Chondrocyte (in vitro differentiated cells): ENCODE measurements at places on chromosomes 1 and 21. TPM values are rescaled to one million over a fixed set of nuclear protein-coding genes. Genes with fewer than 3 reads are reported as not detected.

DNA sequence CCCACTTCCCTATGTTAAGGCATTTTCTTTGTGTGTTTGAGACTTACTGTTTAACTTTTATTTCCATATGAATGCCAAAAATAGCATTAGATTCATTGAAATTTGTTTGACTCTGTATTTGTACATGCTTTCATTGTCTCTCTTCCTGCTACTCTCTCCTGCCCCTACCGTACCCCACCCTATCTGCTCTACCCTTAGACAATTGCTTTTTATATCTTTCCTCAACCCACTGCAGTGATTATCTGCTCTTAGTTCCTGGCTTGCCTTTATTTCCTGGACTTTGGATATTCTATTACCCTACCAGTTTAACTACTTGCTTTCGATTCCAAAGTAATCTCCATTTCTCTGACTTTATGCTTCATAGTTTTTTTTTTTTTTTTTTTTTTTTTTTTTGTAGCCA is 10.5 kb downstream of the RAVER2 start:
- no peak for DNase-seq

GRCh38 chr1:156511644-156512043 is 11.1 kb upstream of the MEF2D start:
- DNase-seq, result peak; percentile 4

DNA sequence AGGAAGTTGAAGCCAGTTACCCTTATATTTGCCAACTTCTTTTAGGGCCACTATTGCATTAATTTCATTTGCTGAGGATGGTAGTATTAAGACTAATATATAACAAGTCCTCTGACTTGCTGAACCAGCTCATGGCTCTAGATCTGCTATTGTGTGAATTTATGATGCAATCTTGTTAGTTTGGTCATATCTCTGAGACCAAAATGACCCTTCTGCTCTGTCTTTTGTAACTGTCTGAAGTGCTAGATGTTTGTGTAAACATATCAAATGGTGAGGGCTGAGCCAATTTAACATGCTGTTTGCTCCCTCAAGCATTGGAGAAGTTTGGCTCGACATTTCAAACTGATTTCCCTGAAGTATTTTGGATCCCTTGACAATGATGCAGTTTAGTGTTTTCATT is 106.9 kb upstream of the PTGFR start:
- no peak for DNase-seq

GRCh38 chr1:58047265-58047858 is 499.2 kb downstream of the OMA1 start:
- DNase-seq, result no peak

DNA sequence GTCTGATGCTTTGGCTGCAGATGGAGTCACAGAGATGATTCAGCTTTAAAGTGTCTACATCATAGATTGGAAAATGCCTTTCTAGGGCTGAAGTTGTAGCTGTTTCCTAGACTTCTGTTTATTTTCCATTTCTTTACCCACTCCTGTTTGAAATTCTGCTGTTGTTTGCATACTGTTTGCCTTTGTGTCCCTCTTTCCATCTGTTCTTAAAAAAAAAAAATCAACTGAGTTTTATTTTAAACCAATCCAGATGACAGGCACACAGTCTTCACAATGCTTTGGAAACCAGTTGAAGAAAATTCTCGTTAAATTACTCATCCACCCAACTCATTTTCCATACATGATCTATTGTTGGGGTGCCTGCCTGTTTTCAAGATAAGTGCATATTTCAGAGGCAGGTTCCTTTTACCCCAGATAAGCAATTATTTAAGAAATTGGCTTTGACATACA is 245.9 kb downstream of the DISC1 start:
- no peak for DNase-seq

DNA sequence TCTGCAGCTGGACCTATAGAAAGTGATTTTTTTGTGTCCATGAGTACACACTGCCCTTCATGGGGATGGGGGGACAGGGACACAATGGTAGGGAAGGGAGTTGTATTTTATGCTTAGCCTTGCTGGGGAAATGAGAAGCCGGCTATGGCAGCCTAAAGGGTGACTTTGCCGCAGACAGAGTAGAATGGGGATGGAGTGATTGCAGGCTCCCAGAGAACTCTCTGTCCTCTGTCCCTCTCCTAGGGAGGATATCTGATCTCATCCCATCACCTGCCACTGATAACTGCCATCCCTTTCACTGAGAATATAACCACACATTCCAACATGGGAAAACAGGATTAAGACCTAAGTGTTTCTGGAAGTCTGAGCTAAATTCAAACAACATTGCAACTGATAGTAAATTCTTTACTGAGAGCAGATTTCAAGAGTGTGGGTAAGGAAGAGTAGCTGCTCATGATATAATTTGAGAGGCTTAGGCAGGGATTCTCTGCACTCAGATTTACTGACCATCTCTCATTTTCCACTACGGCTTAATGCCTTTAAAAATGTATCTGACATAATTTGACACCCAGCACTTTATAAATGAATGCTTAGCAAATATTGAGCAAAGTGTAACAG is 13.9 kb downstream of the SH2D1B start:
- no peak for DNase-seq

DNA sequence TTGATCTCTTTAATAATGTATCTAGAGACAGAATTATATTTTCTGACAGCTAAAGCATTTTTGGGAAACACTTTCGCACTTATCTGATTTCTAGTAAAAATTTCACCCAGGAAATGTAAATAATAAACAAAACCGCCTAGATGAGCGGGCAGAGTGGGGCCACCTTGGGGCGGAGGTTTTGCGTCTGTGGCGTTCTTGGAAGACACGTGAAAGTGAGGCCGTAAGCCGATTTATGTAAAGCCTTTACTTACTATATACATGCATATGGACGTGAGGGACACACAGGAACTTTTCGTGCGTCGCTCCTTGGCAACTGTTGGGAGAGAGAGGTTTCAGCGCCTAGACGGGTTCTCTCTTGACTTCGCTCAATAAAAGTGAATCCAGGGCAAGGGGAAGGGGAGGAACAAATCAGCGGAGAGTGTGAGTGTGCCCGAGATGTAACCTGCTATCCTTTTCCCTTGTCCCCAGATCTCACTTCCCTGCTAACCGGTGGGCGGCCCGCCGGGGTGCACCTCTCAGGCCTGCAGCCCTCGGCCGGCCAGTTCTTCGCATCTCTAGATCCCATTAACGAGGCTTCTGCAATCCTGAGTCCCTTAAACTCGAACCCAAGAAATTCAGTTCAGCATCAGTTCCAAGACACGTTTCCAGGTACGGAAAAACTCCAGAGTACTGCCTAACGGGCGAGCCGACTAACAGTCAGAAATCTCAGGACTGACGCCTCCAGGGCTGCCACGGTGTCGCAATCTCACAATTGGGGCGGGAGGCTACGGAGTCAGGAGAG is 1.7 kb downstream of the HLX start:
- DNase-seq, result no peak

DNA sequence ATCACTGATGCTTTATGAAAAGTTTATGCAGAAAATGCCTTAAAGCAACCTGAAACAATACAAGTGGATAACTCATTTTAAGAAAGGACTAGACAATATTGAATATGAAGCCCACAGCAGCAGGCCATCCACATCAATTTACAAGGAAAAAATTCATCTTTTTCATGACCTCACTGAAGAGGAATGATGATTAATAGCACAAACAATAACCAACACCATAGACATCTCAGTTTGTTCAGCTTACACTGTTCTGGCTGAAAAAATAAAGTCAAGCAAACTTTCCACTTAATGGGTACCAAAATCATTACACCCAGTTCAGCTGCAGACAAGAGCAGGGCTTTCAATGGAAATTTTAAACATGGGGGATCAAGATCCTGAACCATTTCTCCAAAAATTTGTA is 380.6 kb upstream of the NEGR1 start:
- no peak for DNase-seq

- DNase-seq, result no peak
Observed at GRCh38 chr1:67850611-67851075, 17.4 kb upstream of the GNG12 start.

DNA sequence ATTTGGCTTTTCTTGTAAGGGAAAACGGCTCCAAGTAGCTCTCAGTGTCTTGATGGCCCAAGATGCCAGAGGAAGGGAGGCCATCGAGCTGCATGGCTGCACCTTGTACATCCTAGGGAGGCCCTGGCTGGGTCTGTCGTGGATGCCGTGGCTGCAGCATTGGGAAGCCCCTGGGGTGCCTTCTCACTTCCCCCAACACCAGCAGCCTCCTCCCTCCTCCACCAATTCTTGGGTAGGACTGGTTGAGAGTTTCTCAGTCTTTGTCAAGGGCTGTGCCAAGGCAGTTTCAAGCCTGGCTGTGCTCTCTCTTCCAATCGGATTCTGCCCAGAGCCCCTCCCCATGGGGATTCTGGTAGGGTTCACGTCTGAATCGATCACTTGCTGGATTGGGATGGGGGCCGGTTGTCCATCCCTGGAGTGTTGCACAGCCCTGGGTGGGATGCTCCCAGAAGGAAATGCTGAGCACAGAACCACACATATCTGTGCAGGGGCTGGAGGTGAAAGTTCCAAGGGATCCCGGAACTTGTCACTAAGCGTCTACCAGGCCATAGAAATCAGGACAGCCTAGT is 14.0 kb upstream of the SPSB1 start:
- no peak for DNase-seq

GRCh38 chr1:221712776-221713431 is 29.0 kb downstream of the DUSP10 start:
- no peak for DNase-seq

- DNase-seq, result no peak
Observed at GRCh38 chr1:111541721-111542120, 38.3 kb upstream of the ADORA3 start.

DNA sequence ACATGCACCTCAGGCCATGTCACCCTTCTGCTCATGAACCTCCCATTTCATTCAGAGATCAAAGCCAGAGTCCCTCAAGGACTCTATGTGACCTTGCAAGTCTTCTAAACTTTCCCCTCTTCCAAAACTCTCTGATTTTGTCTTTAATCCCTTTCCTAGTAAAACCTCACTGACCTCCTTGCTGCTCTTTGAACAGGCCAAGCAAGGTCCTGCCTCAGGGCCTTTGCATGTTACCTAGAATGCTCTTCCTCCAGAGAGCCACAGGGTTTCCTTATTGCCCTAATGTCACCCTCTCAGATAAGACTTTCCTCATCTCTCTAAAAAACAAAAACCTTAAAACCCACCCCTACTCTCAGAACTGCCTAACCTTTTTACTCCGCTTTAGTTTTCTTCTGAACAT is 26.6 kb downstream of the IL23R start:
- no peak for DNase-seq

- no peak for DNase-seq
Observed at GRCh38 chr1:194252199-194252598, 1065.8 kb upstream of the B3GALT2 start.

- DNase-seq, result no peak
Observed at GRCh38 chr1:97654876-97655585, 265.8 kb downstream of the DPYD start.

GRCh38 chr1:157618190-157618589 is 20.3 kb upstream of the FCRL4 start:
- DNase-seq, result no peak

GRCh38 chr1:15680561-15681348 is 3.4 kb upstream of the PLEKHM2 start:
- no peak for DNase-seq

- DNase-seq, result no peak
Observed at GRCh38 chr1:205344066-205344928, 12.4 kb downstream of the KLHDC8A start.

DNA sequence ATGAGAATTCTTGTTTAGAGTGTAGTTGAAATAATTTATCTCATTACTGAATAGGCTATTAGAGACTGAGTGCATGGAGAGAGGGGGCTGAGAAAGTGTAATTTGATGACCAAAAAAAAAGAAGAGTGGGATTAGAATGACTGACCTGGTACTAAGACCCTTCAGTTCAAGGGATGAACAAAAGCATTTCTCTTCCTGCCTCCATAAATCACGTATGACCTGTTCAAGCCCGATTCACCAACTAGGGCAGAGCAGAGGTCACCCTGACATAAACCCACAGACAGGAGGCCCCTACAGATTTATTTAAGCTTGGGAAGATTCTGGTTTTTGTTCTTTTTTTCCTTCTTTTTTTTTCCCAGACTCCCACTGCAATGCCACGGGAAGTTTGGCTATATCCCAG is 123.7 kb upstream of the COP1 start:
- no peak for DNase-seq

- DNase-seq, result no peak
Observed at GRCh38 chr1:196148367-196148970, 459.8 kb downstream of the KCNT2 start.

DNA sequence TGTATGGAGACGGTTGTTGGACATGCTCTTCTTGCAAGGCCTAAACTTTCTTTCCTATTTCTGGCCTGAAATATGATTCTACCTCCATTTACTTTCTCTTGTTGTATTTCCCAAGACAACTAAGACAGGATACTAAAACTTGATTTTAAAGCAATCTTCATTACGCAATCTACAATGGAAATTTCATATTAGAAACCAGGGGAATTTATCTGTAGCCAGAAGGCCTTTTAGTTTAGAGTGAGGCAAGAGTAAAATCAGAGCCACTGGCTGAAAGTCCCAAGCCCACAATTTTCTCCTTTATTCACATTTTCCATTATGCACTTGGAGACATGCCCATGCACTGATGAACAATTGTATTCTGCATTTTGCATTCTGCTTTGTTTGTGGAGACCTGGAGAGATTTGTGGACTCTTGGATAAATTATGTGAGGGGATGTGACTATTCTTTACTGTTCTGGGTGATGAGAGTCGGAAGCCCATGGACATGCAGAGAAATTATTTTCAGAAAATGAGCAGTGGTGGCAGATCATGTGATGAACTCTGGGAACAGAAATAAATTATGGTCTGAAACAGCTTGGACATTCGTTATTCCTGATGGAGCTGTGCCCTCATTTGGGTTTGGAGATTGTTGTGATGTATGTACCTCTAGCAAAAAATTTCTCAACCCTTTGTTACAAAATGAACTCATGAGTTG is 336.8 kb downstream of the SEC16B start:
- DNase-seq, result no peak

DNA sequence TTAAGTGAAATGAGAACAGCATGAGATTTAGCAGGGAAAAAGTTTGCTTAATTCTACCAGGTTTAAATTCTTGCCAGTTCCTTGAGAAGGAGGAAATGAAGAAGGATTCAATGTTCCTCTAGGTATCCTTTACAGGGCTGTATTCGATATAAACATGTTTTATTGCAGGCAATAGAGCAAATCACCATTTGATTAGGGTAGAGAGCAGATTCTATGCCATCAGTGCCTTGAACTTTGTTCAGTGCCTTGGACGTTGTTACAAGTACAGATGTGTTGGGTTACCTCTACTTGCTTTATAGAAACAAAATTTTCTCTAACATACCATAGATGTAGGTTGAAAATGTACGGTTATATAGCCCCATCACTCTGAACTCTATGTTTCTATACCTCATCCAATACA is 18.2 kb upstream of the CLDN8 start:
- DNase-seq, result no peak

LCE1D gene
- total RNA-seq, result not detected in 3 replicates

TTC39A gene
- 1.4 to 4.0 TPM (median 2.3 TPM) in 3 replicates for total RNA-seq

LRRC39 gene
- 1.00 to 1.3 TPM in 2 of 3 replicates, not detected in the other for total RNA-seq

TRIM58 gene
- total RNA-seq, result 0.41 to 1.7 TPM (median 0.70 TPM) in 3 replicates

GPR37L1 gene
- not detected in 3 replicates for total RNA-seq

ZNF695 gene
- total RNA-seq, result 1.4 to 1.9 TPM (median 1.7 TPM) in 3 replicates

FAM72C gene
- 0.31 to 0.97 TPM in 2 of 3 replicates, not detected in the other for total RNA-seq

LORICRIN gene
- not detected in 3 replicates for total RNA-seq

RGS13 gene
- not detected in 3 replicates for total RNA-seq

ANXA9 gene
- 0.54 TPM in 1 of 3 replicates, not detected in the others for total RNA-seq

FAM177B gene
- total RNA-seq, result not detected in 3 replicates

F13B gene
- not detected in 3 replicates for total RNA-seq

OR2T5 gene
- total RNA-seq, result not detected in 3 replicates

OR2L2 gene
- 0.07 TPM in 1 of 3 replicates, not detected in the others for total RNA-seq
